ENCODE measurements at places on chromosomes 16 and 17.
A peak's percentile ranks its signal among the peaks of the same experiment; 100 is the strongest.

GRCh38 chr17:36728030-36728991 is 126.9 kb downstream of the MRM1 start:
- DNase-seq, result peak; percentile 32

DNA sequence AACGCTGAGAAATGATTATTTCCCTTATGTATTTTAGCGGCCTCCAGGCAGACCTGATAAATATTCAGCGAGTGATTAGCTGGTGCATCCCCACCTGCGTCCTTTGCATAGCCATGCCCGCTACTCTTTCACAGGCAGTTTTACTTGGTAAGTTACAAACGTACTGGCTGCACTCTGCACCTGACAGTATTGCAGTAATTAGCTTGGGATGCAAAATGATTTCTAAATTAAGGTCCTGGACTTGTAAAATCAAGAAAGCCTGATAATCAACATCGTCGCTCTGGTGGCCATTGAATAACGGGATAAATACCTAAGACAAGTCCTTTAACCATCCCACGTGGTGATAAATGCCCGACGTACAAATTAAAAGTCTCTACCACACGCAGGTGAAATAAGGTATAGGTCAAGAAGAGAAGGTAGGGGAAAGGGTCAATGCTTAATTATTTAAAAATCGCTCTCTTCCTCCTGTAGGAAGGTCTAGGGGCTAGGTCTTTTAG is 998 bp upstream of the PRKCA start:
- DNase-seq, result no peak

- peak; percentile 55 for DNase-seq
Measured at GRCh38 chr17:39972271-39972670, 8.3 kb upstream of the PSMD3 start.

DNA sequence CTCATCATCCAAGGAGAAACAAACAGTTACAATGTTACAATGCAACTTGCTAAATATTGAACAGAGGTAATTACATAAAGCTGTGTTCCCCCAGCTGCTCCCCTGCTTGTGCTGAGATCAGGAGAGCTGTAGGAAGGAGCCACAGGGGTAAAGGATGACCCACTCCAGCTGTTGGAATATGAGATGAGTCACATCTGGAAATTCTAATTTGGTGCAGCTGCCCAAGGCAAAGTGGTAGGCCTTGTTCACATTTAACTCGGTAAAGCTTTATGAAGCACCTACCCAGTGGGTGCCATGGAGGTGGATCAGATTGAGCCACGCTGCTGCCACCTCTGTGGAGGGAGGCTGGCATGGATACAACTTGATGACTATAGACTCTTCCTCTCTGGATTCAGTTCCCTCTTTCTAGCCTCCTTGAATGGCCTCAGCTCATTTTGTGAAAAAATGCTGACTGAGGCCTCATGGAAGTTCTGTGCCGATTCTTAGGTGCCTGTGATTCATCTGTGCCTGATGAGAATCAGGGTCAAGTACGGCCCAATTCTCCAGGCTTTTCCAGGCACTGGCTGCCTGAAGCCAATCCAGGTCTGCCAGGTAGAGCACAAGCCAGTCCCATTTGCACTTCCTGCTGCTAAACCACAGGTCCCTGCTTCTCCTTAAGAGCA is 7.4 kb downstream of the ZNF689 start:
- DNase-seq, result no peak
